Activated CD8-positive, alpha-beta memory T cell treated with anti-CD3 and anti-CD28 coated beads for 4 hours (primary cell): ENCODE measurements at places on chromosomes 12 and 14.

GRCh38 chr12:50387972-50388478 is 8.4 kb downstream of the FAM186A start:
- no peak for DNase-seq

DNA sequence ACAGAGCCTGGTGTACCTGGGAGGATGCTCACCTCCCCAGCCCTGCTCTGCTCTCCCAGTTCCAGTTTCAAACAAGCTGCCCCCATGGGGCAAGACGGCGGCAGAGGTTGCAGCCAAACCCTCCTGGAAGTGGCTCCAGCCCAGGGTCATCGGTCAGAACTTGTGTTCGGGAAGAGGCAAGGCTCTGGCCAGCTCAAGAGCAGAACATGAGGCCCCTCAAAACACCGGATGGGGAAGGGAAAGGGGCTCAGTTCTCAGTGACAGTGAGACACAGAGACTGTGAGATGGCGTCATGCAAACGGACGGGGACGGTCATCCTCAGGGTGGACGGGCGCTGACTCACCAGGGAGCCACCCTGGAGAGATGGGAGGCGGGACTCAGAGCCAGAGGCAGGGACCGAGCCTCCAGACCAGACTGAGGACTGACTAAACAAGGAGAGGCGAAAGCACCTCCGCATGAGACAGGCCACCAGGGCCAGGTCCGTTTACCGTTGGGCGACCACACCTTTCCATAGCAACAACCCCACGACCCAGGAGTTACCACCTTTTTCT is 63.9 kb upstream of the GALNT9 start:
- DNase-seq = no peak

DNA sequence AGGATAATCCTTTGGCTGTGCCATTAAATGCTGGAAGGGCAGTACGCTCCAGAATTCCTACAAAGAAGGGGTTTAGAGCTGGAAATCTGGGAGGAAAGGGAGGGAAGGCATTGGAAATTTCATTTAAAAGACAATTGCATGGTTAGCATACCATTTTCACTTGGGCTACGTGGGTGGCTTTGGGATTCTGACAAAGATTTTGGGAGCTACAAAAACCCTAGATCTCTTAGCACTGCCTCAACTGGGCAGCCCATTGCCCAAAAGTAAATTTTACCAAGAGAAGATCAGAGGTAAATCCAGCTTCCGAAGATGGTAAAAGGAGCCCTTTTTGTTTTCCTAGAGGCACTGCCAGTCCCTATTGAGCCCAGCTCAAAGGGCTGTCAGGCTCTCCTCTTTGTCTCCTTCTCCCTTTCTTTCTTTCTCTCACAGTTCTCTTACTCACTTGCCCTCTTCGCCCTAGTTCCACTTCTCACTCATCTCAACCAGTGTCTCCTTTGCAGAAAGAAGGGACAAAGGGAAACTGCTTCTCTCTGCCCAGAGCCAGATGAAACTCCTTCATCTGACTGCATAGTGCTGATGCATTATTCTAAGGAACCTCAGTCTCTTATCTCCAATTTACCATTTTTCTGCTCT is 125.4 kb upstream of the PLEKHA5 start:
- no peak for DNase-seq

DNA sequence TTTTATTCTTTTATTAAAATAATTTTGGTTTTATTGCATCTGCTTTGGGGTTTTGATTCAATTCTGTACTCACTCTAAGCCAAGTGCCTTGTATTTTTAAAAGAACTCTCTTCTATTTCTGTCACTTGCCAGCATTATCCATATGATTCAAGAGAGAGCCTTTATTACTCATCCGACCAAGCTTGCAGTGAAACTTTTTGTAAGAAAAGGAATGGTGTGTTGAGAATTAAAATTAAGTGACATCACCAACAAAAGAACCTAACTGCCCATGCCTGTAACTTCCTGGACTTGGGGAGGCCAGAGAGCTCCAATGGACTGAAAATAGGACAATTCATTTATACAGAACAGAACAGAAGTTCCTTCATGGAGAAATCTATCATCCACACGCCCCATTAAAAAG is 52.1 kb downstream of the GALNT4 start:
- no peak for DNase-seq

- no peak for DNase-seq
These were observed 7.4 kb upstream of the GABARAPL1 start for GRCh38 chr12:10205220-10205807.

- no peak for DNase-seq
These were observed 907 bp upstream of the EFS start for GRCh38 chr14:23365732-23366425.

- peak; percentile 63 for DNase-seq
These were observed at the start of gene MUCL1 for GRCh38 chr12:54853933-54854538. Gene MUCL1, plus strand, starts transcription at chr12:54854516. Its CDS starts 67 bp downstream, at chr12:54854583.

- peak; percentile 49 for DNase-seq
These were observed 20.1 kb downstream of the STX2 start for GRCh38 chr12:130818635-130819576.

- no peak for DNase-seq
These were observed 151.7 kb downstream of the NUAK1 start for GRCh38 chr12:105986779-105987684.

DNA sequence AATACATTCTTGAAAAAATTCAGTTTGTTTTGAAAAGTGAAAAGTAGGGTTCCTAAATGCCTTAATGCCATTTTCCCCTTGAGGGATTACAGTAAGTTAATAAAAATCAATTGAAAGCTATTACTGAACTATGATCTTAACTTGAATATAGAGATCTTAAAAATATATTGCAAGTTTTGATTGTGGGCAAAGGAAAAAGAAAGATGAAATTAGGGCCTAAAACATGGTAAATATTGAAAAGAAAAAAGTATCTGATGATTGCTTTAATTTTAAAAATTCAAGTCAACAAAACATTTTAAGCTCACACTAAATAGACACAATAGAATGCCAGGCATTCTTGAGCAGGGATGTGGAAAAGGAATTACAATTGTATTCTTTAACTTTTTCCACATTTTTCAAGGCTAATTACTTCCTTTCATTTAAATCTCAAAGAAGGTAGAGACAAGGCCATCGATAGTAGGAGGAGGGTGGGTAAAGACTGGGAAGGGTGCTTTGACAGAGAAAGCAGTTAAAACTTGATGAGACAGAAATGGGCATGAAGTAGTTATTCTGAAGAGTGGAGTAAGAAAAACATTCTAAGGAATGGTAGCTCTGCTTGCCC is 294.4 kb downstream of the NELL2 start:
- DNase-seq = no peak

GRCh38 chr14:85241022-85241855 is 288.7 kb upstream of the FLRT2 start:
- DNase-seq = no peak

GRCh38 chr12:49089821-49090773 is 4.5 kb downstream of the DHH start:
- DNase-seq = no peak

DNA sequence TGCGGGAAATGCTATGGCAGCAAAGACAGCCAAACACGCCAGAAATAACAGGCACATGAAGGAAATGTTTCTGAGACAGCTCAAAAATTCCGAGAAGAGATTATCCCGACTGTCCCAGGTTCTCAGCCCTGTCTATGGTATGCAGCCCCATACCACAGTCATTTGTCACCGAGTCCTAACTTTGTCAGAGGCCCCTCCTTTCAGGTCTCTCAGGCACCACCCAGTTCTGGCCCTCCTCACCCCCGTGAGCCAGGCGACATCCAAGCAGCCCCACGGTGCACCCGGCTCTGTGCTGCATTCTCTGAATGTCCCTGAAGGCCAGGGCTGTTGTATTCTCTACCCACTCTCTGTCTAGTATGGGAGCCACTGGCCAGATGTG is 24.0 kb downstream of the SSH1 start:
- DNase-seq = no peak

GRCh38 chr14:85027681-85028370 is 502.1 kb upstream of the FLRT2 start:
- DNase-seq = no peak

DNA sequence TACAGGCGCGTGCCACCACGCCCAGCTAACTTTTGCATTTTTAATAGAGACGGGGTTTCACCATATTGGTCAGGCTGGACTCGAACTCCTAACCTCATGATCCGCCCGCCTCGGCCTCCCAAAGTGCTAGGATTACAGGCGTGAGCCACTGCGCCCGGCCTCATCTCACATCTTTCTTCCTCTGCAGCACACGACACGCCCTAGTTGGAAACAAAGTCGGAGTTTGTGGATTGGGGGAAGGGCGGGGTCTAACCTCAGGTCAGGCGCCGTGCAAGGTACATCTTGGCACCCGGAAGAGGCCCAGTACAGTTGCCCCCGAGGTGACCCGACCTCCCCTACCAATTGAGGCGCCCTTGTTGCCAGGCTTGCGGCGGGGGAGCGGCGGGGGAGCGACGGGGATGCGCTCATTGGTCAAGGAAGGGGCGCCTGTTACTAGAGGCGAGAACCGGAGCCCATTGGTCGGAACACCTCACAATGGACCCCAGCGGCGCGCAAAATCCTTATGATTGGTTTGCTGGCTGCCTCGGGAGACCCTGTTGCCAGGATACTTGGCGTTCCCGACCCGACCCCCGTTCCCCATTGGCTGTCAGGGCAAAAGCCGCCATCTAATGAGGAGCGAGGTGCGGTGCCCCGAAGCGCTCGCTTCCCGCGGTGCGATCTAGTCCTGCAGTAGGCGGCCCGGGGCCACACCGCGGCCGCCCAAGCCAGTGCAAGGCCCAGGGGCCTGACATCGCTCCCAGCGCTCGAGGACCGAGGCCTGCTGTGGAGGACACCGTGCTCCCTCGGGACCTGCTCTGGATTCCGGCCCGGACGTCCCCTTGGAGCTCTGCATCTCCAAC is at the start of gene REC8:
TSS of gene REC8 (plus strand) at position 659 of the 839 bp plus-strand sequence. CDS start 473 bp downstream, outside the sequence.
- peak; percentile 44 for DNase-seq

GRCh38 chr14:69922198-69922597 is 43.0 kb downstream of the SMOC1 start:
- DNase-seq = no peak

DNA sequence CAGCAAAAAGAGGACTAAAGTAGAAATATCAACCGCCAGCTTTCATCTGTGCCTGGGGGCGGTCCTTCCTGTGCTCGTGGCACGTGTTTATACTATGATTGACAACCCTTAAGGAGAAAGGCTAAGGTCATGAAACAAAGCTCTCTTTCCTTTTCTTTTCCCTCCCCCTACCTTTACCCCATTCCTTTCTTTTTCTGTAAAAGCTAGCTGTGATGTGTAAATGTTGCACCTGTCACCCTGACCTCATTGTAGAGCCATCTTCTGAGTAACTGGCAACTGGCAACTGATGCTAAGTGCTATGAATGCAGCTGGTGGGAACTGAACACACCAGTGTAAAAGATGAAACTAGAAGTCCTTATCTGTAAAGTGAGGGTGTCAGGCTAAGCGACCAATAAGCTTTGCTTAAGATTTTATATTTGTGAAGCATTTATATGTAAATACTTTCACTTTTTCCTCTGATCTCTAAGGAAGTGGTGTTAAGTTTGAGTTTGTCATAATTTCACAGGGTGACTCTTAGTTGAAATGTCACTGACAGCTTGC is 102.8 kb upstream of the BCAT1 start:
- DNase-seq = peak; percentile 20

DNA sequence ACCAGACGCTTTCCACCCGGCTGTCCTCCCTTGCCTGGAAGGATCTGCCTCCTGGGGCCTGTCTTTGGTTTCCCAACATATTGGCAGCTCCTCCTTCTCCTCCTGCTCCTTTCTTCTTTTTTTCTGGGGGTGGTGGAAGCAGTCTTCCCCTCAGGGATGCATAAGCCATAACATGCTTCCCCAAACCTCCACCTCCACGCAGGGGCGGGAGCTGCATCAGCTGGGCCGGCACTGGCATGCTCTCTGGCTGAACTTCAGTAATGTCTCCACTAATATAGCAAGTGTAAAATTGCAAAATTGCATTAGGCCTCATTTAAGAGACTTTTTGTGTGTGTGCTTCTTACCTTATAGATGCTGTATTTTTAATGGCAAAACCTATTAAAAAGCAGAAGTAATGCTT is 58.6 kb downstream of the GLT1D1 start:
- no peak for DNase-seq

DNA sequence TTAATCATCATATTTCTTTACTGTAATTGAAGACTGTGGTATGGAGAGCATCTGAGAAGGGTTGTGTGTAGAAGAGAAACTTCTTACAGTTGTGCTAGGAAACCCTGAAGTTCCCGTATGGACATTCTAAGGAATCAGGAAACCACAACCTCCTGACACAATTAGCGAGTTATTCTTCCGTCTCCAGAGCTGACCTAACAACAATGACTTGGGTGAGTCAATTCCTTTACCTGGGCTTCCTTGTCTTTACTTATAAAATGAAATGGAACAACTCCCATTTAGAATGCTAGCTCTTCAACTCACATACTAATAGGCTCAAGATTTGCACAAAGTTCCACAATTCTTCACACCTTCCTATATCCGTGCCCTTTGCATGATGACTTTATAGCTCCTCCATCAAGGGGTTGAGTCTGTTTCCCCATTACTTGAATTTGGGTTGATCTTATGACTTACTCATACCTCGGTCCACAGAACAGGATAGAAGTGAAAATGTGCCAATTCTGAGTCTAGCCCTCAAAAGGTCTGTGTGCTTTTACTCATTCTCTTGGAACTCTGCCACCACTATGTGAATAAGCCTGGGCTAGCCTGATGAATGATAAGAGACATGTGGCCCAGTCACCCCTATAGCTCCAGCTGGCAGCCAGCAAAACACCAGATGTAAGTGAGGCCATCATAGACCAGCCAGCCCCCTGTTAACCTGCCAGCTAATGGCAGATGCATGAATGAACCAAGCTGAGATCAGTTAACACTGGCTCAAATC is 459.4 kb downstream of the ETNK1 start:
- DNase-seq = no peak

DNA sequence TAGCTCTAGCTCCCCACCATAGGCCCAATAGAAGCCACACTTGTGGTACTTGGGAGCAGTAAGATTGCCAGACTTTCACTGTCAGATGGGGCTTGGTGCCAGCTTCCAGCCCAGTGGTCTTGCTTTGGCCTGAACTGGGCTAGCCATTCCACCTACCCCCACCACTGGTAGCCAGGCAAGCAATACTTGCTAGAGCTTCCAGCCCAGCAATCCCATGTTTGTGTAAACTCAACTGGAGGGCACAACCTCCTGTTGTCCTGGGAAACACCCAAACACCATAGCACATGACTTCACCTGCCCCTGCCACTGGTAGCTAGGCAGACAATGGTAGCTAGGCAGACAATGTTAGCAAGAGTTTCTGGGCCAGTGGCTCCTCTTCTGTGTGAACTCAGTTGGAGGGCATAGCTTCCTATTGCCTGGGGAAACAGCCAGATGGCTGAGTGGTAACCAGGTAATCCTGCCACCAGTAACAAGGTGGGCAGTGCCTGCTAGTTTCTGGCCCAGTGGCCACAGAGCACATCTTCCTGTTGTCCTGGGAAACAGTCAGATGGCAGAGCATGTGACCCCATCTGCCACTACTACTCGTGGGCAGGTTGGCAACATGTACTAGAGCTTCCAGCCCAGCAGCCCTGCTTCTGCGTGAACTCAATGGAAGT is 5.6 kb upstream of the OR6C76 start:
- no peak for DNase-seq

GRCh38 chr12:118853634-118854033 is 127.7 kb upstream of the SRRM4 start:
- DNase-seq = no peak

- no peak for DNase-seq
These were observed 56.2 kb upstream of the RTRAF start for GRCh38 chr14:51933191-51933590.

GRCh38 chr12:88298761-88299242 is 156.7 kb downstream of the TMTC3 start:
- DNase-seq = no peak

- no peak for DNase-seq
These were observed 325.4 kb upstream of the SFSWAP start for GRCh38 chr12:131385313-131386166.
